Thoracic aorta endothelial cell (primary cell): ENCODE measurements at places on chromosomes 1 and 21. TPM values are rescaled to one million over a fixed set of nuclear protein-coding genes. Genes with fewer than 3 reads are reported as not detected.

ARTN gene
- total RNA-seq, result 0.22 and 0.27 TPM in 2 replicates

CDK11B gene
- total RNA-seq, result 10.5 and 11.8 TPM in 2 replicates

RSRP1 gene
- total RNA-seq, result 87.7 and 88.4 TPM in 2 replicates

ETS2 gene
- total RNA-seq, result 76.2 and 80.3 TPM in 2 replicates

TNFRSF8 gene
- under 0.01 and 0.22 TPM in 2 replicates for total RNA-seq

ADGRL4 gene
- 335 and 338 TPM in 2 replicates for total RNA-seq

S100A7A gene
- not detected in 2 replicates for total RNA-seq
